Hindlimb muscle (tissue), 1 donor: ENCODE measurements at places on chromosomes 16 and 17. TPM values are rescaled to one million over a fixed set of nuclear protein-coding genes. Genes with fewer than 3 reads are reported as not detected.

DNA sequence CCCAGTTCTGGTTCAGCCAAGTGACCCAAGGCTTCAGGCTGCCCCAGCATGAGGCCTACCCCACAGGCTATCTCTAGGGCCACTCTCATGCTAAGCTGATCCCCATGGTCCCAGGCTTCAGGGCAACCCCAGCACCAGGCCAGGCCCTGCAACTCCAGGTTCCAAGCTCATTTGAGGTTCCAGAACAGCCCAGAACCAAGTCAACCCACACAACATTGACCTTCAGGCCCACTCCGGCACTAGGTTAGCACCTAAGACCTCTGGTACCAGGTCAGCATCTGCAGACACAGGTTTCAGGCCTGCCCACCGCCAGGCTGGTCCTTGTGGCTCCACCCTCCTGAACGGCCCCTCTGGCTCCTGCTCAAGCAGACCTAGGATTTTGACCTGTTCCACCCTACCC lies 421.2 kb downstream of the CDH11 start:
- DNase-seq = no peak

Gene CHAD
- polyA plus RNA-seq = 4.4 TPM

DNA sequence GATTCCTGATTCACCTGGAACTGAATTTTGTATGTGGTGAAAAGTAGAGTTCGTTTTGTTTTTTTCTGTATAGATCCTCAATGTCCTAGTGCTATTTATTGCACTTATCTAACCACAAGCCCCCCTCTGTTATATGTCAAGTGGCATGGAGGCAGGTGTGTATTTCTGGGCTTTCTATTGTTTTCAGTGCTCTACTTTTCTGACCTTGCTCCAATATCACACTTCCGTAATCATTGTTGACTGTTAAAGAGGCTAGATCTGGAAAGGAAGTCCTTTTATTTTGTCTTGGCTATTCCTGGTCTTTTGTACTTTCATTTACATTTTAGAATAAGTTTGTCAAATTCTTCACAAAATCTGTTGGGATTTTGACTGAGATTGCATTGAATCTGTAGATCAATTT lies 26.8 kb upstream of the FBXO47 start:
- no peak for DNase-seq

DNA sequence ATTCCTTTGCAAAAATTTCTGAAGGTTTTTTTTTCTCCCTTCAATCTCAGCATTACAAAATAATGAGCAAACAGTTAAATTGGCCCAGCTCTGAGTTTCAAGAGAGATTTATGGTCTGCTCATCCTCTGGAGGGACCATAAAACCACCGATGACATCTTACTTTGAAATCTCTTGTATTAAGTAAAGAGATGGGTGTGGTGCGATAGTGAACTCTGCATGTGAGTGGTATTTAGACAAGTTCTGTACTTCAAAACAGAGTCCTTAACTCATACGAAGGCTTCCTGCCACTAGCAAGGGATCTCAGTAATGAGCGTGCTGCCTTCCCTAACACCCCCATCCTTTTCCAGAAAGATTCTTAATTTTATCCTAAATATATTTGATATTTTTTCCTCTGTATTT lies 2.1 kb downstream of the FAM20A start:
- DNase-seq = no peak

- no peak for DNase-seq
Observed at GRCh38 chr17:8273884-8274444, 14.5 kb upstream of the RANGRF start.
